Stimulated activated CD8-positive, alpha-beta memory T cell treated with anti-CD3 and anti-CD28 coated beads, Interleukin-4, amount 100 ng/mL, for 4 hours (primary cell): ENCODE measurements at places on chromosomes 1 and 21.

- DNase-seq, result peak; percentile 75
These were observed 15.9 kb upstream of the BTG2 start for GRCh38 chr1:203289281-203289981.

GRCh38 chr1:82995951-82996350 is 1003.0 kb downstream of the TTLL7 start:
- DNase-seq, result no peak

GRCh38 chr21:15480160-15480559 is 249.6 kb upstream of the USP25 start:
- no peak for DNase-seq

DNA sequence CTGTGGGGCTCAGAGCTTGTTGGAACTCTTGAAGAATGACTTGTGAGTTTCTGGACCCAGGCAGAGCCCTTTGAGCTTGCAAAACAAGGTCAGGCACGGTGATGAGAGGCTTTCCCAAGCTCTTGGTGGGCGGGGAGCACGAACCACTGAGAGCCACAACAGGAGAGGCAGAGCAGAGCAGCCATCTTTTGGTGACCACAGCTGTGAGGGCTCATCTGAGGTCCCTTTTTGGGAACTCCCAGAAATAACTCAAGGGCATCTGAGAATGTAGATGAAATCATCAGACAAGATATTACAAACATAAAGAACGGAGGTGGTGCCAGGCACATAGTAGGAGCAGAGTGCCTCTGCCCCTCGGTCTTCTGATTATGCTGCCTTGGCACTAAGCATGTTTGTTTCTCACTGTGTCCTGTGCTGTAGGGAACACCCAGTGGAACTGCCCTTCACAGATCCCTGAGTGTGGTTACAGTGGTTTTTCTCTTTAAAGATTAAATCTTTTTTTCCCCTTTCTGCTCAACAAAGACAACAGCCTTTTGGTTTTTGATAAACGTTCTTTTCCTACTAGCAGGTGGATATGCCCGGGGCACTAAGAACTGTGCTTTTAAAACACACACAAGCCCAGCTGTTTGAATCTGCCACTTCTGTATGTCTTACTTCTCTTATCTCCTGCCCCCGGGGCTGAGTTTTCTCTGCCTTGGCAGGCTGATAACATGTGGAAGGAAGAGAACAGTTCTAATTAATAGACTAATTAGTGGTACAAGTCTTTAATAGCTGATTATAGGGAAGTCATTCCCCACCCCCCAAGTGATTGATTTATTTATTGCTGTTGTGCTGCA is 37.7 kb downstream of the CD34 start:
- DNase-seq, result no peak

DNA sequence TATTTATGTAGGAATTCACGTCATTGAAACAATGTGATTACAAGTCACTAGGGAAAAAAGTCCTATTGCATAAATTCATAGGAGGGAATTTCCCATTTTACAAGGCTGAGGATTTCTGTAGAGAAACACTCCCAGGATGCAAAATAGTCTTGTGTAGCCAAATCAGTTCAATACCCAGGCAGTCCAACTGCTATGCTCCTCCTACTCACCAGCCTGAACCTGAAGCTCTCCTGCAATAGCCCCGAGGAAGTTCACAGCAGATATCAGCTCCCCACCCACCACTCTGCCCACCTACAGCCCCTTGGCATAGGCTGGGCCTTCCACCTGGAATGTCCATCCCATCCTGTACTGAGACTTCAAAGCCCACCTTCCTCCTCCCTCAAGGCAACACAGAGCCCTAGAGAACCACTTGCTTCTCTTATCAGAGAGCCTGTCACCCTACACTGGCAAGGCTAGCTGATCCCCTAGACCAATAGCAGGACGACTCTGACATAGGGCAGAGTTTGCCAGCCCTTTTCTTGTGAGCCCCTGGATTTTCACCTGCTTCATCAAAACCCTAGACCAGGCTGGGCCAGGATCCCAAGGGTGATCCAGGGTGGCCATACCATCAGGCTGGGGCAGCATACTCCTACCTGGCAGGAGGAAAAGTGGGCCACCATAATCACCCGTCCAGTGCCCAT is 1.5 kb downstream of the LSS start:
- no peak for DNase-seq

DNA sequence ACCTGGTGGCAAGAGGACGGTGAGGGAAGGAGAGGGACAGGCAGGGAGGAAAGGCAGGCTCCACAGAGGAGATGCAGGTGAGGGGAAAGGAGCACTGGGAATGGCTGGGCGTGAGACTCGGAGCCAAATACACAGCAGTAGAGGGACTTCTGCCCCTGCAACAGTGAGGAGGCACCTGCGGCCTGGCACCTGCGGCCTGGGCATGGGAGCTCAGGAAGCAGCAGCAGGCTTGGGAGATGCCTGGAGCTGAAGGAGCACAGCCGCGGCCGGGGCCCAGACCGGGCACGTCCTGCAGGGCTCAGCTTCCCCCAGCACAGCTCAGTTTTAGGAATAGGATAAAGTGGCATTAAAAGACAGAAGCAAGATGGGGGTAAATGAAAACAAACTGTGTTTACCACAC is 20.9 kb upstream of the TSPEAR start:
- DNase-seq, result no peak

DNA sequence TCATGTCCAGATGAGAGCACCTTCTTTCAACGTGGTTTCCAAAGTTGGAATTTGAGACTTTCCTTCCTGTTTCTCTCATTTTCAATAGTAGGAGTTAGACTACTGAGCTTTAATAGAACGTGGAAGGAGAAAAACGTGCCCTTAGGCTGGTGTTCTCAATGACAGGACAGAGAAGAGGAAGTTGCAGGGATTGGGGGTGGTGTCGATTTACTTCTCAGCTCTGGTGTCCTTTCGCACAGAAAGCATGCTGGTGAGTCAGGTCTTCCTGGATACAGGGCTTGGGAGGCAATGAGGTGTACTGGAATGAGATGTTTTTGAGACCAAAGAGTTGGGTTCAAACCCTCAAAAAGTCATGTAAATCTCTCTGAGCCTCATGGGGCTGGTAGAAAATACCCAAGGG is 67.1 kb downstream of the HIVEP3 start:
- DNase-seq, result no peak

- DNase-seq, result no peak
These were observed 215.9 kb upstream of the L1TD1 start for GRCh38 chr1:61978796-61979195.

- no peak for DNase-seq
These were observed 101.6 kb downstream of the DMRTB1 start for GRCh38 chr1:53560581-53561502.

GRCh38 chr1:59015708-59016107 is 231.9 kb upstream of the JUN start:
- no peak for DNase-seq

DNA sequence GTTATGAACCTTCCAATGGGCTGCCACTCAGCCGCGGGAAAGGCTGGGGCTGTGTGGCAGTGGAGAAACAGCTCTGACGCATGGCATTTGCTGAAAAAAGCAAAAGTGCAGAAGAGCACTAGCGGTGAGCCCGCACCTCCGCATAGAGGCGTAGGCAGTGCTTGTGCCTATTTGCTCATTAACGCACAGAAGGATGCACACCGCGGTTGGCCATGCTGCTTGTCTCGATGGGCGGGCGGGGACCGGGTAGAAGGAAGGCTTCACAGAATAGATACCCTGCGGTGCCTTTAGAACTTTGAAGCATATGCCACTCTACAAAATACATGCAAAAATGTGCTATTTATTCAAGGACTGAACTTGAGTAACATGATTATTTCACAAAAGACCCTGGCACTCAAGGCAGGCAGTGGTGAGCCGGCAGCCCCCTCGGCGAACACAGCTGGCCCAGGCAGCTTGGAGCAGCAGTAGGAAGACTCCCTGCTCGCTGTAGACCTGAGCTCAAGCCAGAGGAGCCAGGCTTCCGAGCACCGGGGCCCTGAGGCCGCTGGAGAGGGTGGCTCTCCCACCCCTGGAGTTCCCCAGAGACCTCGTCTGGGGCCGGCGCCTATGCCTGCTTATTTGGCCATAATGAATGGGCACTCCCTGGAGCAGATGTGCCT is 71.5 kb downstream of the SIK1 start:
- DNase-seq, result no peak

DNA sequence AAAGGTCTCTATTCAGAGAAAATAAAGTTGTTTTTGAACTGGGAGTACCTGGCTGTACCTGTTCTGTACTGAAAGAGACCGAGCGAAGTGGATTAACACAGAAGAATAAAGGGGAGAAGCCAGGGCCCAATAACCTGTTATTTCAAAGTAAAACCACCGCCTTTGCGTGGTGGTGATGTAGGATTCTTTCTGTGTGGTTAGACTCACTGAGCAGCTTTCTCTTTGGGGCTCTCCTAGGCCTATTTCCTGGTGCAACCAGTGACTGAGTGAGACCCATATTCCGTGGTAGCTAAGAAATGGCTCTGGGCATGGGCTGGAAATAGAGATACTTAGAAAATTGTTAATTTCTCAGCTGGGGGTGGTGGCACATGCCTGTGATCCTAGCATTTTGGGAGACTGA is 99.9 kb downstream of the XCL2 start:
- DNase-seq, result no peak

GRCh38 chr1:24004132-24004531 is 24.0 kb upstream of the SRSF10 start:
- no peak for DNase-seq

DNA sequence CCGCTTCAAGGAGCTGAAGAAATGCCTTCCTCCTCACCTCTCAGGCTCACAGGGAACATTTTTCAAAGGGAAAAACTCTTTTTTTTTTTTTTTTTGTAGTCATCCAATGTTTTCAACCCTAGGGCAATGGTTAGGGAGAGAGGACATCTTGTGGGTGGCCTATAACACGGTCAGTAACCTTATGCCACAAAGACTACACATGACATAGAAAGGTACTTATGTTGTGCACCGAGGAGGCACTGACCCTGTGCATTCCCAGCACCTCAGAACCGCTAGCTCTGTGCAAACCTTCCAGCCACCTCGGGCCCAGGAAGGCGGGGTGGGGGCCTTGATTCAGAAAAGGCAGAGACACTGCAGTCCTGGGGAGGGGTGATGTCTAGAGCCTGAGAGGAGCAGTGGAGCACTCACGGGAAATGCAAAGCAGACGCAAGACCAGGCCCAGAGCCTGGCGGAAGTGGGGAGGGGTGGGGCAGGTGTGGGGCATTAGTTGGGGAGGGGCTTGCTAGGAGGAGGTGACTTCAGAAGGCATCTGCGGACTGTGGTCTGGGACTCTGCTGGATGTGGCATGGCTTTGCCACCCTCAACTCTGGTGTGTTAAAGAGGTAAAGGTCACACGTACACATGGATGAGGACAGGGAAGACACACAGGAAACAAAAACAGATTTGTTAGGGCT is 68.6 kb downstream of the MDM4 start:
- DNase-seq, result no peak

DNA sequence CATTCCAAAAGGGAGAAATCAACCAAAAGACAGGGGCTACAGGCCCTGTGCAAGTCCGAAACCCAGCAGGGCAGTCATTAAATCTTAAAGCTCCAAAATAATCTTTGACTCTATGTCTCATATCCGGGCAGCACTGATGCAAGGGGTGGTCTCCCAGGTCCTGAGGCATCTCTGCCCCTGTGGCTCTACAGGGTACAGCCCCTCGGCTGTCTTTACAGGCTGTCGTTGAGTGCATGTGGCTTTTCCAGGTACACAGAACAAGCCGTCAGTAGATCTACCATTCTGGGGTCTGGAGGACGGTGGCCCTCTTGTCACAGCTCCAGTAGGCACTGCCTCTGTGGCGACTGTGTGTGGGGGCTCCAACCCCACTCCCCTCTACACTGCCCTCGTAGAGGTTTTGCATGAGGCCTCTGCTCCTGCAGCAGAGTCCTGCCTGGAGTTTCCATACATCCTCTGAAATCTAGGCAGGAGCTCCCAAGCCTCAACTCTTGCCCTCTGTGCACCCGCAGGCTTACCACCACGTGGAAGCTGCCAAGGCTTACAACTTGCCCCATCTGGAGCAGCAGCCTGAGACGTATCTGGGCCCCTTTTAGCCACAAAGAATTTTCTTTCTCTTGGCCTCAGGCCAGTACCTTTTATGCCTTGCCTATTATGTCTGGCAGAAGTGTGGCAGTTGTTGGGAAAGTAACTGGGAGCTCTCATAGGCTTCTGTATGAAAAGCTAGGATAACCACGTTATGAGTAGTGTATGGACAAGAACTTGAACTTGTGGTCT is 52.5 kb downstream of the POU2F1 start:
- DNase-seq, result no peak

DNA sequence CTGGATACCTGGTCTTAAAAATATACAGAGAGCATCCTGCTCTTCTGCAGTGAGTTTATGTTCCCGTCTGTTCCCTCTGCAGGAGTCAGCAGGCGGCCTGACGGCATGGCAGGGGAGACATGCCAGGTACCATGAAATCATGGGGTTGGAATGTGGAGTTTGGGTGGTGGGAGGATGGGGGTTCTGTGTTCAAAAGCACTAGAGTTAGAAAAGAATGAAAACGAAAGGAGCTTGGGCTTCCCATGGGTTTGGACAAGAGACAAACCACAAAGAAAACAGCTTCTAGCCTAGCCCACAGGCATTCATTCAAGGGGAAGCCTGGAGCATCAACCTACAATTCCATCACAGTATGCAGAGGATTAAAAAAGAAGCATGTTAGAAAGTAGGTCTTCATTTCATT is 59.9 kb downstream of the WARS2 start:
- DNase-seq, result no peak

DNA sequence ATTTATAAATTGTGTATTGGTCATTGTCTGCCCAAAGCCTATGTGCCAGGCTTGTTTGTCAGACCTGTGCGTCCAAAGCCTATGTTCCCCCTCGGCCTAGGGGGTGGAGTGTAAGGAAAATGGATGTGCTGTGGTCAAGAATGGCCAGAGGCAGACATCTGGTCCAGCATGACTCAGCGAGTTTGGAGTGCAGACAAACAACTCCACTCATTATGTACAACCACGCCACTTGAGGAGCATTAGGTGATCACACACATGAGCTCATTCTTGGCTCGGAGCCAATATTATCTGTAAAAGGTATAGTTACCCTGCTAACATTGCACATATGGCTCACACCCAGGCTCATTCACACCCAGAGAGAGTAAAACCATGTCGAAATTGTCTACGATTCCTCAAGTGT is 1047.6 kb upstream of the ADGRL4 start:
- DNase-seq, result no peak

DNA sequence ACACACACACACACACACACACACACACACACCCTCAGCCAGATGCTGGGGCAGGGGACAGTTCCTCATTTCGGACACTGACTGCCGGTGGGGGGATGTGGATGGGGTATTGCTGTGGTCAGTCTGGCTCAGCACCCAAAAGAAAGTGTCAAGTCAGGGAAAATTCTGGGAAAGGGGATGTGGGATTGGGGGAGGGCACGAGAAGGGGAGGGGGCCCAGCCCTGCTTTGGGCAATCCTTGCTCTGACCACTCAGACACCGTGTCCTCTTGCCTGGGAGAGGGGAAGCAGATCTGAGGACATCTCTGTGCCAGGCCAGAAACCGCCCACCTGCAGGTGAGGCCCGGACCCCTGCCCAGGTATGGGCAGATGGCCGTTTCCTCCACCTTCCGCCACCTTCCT is at the start of gene C1QC:
Gene C1QC, plus strand, starts transcription at position 253 of the 400 bp plus-strand sequence. CDS start 391 bp downstream, outside the sequence.
- DNase-seq, result no peak

GRCh38 chr1:185467122-185467521 is 150.1 kb upstream of the IVNS1ABP start:
- DNase-seq, result no peak

- DNase-seq, result no peak
These were observed 22.8 kb upstream of the STRIP1 start for GRCh38 chr1:110011527-110012041.

- DNase-seq, result no peak
These were observed 12.6 kb upstream of the TNFRSF14 start for GRCh38 chr1:2543543-2544092.
